ENCODE measurements at places on chromosomes 4 and X.
A peak's percentile ranks its signal among the peaks of the same experiment; 100 is the strongest.

GRCh38 chr4:140755774-140756318, 339 bp downstream of the TBC1D9 start:
- no peak for DNase-seq

- DNase-seq, result no peak
Measured at GRCh38 chr4:37625499-37625898, 60.7 kb downstream of the RELL1 start.

- peak; percentile 41 for DNase-seq
Measured at GRCh38 chr4:30450474-30450873, 269.7 kb upstream of the PCDH7 start.

- DNase-seq, result no peak
Measured at GRCh38 chr4:8516996-8517550, 63.1 kb upstream of the GPR78 start.

DNA sequence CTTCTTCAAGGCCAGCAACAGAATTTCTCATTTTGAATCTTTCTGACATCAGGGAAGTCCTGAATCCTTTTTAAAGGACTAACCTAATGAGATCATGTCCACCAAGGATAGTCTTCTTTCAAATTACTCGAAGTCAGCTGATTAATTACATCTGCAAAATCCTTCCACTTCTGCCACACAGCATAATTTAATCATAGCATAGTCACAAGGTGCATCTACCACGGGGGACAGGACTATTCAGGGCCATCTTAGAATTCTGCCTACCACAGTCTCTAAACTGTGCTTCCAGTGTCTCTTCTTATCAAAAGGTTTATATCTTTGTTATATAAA, 53.7 kb downstream of the ATP10D start:
- DNase-seq, result no peak

- DNase-seq, result no peak
Measured at GRCh38 chr4:181807771-181808170, 435.4 kb upstream of the TENM3 start.

GRCh38 chr4:118774989-118775388, 60.9 kb downstream of the SEC24D start:
- DNase-seq, result no peak

- no peak for DNase-seq
Measured at GRCh38 chrX:151746502-151746901, 12.0 kb downstream of the CNGA2 start.

DNA sequence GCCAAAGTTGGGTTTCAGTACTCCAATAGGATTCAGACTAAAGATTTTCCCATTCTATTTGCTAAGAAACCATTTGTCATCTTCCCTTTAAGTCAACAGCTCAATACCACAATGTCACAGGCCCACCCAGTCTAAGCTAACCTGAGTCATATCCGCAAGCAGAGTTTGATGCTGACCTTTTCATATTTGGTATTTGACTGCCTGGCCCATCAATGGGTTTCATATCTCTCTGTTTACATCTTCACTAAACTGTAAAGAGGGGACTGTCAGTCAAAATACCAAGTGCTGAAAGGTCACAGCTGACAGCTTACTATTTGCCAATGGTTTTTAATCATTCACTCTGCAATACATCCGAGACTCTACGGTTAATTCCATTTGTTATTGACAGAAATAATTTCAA, 707.5 kb upstream of the ACTRT1 start:
- DNase-seq, result no peak

DNA sequence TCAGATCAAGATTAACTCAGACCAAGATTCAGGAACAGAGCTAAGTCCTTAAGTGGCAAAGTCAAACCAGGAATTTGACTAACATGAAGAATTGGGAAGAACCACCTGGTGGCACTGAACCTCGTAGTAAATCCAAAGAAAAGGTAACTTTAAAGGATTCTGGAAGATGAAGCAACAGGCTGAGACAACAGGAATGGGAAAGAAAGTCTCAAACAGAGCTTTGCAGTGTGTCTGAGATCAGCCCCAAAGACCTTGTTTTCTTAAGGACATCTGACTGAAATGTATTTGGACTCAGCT, 126.1 kb downstream of the ASB9 start:
- DNase-seq, result no peak

- peak; percentile 42 for DNase-seq
Measured at GRCh38 chrX:51894697-51895336, 1.4 kb downstream of the MAGED1 start.

- no peak for DNase-seq
Measured at GRCh38 chr4:151105454-151106032, 6.1 kb downstream of the RPS3A start.

DNA sequence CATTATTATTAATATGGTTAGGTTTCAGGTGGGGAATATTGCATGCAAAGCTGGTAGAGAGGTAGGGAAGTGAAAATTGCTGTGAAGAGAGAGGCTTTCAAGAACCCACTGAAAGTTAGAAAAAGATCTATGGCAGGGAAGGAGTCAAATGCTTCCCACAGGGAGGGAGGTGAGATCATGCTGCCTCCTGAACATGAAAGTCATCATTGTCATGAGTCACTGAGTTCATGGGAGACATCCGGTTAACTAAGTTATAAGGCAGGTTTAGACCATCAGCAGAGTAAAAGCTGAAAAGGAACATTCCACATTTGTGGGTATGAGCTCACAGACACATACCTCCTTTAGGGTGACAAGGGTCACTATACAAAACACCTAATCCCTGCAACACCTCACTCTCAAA, 16.2 kb downstream of the GATB start:
- DNase-seq, result no peak

DNA sequence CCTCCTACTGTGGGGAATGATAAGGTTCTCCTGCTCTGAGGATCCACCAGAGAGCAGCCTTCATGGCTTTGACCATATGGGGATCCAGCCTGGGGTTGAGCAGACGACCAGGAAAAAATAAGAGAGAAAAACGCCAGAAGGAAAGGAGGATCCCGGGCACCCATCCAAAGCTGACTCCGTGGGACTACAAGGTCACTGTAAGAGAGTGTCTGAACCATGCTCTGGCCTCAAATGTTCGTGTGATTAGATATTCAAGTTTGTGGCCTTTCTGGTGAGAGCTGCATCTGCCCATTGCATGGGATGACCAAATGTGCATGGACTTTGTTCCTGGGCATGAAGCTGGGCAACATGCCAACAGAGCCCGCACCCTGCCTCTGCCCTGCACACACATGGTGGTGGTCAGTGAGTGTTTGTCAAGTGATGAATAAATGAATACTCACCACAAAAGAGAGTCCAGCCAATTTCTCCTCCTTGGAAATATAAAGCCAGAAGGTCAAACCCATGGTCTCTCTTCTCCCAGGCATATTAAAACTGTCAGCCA, 346.0 kb upstream of the GATB start:
- DNase-seq, result no peak

GRCh38 chr4:22246847-22247246, 269.0 kb downstream of the ADGRA3 start:
- DNase-seq, result no peak

DNA sequence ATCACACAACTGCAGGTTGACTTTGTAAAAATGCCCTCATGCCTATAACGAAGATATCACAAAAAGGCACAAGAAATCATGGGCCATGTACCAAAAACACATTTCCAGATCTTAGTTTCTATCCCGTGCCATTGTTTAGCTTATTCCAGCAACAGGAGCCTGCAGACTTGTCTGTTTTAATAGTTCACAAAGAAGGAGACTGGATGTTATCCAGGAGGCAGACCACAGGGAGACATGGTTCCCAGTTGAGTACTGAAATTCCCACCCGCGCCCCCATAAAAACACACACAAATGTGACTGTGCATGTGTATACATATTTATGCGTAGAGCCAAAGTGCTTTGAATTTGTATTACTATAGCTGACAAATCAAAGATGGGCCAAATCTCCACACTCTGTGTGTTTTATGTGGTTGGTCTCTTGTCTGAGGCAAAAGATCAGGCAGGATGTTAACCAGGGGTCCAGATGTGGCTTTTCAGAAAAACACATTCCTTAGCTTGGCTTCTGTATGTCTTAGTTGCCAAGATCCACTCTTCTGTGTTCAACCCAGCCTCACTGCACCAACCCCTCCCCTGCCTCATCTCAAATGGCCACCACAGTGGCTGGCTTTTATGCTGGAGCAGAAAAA, 469.2 kb upstream of the DIPK2B start:
- DNase-seq, result no peak

- DNase-seq, result peak; percentile 57
Measured at GRCh38 chrX:154730253-154730891, 20.5 kb downstream of the GAB3 start.

DNA sequence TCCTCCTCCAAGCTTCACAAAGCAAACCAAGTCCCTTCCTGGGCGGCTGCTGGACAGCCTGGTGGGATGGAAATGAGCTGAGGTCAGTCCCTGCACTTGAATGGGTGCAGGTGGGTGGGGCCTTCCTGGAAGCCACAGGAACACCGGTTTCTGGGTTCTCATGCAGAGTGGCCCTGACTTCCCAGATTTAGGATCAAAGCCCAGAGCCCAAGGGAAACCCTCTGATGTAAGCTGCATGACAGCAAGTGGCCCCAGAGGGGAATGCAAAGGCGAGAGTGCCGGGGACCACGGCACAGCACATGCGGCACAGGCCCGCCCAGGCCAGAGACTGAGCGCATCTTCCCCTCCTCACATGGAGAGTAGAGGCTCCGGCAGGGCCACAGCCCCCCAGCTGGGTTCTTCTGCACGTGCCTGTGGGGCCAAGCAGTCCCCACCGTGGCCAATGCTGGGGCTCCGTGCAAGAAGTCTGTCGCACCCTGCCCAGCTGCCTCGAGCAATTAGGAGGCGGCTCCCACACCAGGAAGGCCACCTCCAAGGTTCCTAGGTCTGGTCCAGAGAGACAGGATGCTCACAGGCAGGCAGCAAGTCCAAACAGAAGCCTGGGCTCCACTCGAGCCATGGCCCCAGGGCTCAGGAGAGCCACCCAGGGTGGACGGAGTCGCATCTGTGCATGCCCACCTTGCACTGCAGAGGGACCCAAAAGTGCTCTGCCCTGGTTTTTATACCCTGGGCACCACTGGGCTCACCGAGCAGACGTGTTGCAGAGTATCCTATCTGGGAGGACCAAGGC, 83.0 kb downstream of the HTRA3 start:
- DNase-seq, result no peak

DNA sequence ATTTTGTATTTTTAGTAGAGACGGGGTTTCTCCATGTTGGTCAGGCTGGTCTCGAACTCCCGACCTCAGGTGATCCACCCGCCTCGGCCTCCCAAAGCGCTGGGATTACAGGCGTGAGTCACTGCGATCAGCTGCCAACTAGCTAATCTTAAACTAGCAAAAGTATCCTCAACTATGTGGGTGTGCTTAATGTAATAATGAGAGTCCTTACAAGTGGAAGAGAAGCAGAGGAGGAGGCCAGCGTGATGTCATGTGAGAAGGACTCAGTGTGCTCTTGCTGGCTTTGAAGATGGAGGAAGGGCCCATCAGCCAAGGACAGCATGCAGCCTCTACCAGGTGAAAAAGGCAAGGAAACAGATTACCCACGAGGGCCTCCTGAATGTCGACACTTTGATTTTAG, 19.6 kb downstream of the SCD5 start:
- DNase-seq, result no peak

DNA sequence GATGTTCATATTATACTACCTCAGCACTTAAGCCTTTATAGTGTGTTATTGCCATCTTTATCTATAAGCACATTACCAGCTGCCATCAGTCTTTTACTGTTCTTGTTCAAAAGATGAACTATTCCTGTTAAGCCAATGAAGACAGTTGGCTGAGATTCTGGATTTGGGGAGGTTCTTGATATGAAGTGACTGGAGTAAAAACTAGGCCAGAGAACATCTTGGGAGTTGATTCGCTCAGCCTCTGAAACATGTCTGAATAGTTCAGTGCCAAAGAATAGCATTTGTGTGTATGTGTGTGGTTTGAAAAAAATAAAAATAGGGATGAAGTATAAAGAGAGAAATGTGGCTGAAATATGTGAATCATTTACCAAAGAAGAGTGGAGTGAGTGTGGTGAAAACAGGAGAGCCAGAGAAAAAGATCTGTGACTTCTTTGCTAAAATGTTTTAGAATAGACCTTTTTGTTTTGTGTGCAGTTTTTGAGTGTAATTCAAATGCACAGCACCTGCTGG, 15.2 kb downstream of the EXOC1 start:
- DNase-seq, result no peak

GRCh38 chrX:9717376-9717775, 48.3 kb downstream of the GPR143 start:
- no peak for DNase-seq

GRCh38 chr4:89007338-89007939, 49.5 kb downstream of the FAM13A start:
- no peak for DNase-seq

DNA sequence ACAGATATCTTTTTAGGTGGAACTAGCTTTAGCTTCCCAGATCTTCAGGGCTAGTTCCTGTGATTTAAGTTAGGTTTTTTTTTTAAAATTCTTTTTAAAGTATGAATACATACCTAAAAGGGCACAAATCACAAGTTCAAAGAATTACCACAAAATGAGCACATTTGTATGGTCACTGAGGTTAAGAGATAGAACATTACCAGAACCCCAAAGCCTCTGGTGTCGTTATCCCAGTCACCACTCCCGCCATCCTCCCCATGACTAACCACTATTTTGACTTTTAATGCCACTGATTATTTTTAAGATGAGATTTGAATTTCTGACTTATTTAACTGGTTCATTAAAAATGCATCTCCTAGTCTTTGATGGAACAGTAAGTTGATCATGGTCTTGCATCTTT, 5.4 kb downstream of the PGK1 start:
- DNase-seq, result no peak

DNA sequence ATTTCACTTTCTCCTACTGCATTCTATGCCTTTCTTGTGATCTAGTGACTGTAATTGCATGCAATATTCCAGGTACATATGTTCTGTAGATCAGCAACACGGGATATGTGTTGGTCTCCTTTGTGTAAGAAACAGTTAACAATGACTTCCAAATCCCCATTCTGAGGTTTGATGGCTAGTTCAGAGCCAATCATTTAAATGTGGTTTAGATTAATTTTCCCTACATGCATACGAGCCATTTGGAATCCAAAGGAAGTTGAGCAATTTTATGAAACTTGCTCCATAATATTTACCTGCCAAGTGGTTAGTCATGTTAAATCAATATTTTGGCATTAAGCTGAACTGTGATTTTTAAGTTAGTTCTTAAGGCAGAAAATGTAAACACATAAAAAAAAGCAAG, 172.8 kb upstream of the DCAF12L2 start:
- peak; percentile 79 for DNase-seq

GRCh38 chr4:113824396-113824795, 62.9 kb upstream of the CAMK2D start:
- DNase-seq, result no peak

DNA sequence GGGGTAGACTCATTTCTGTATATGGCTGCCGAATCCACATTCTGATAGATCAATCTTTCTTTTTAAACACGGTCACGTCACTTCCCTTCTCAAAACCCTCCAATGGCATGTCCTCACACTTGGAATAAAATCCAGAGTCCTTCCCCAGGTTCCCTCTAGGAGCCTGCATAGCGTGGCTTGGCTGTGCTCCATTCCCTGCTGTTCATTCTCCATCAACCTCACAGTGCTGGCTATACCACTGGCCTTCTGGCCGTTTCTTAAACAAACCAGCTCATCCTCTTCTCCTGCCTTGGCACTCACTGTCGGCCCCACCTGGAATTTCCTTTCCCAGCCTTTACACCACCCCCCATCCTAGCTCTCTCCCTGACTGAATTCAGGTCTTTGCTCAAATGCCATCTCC, 77.1 kb downstream of the RBM47 start:
- DNase-seq, result no peak

GRCh38 chr4:121514443-121514842, 133.6 kb upstream of the QRFPR start:
- DNase-seq, result no peak
